IPS-NIHi11 (cell line): ENCODE measurements at places on chromosomes 4 and X.

DNA sequence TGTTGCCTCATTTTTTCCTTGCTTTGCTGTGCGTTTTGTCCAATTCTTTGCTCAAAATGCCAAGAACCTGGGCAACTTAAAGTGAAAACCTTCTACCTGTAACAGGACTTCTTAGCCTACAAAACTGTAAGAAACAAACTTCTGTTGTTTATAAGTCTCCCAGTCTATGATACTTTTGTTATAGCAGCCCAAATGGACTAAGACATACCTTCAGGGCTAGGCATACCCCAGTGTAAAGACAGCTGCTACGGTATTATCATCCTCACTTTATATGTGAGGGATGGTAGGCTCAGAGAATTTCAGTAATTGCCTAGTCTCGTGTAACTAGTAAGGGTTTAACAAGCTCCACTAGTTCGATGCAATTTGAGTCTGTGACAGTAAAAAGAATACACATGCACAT, 6.0 kb upstream of the OPHN1 start:
- no peak for DNase-seq

GRCh38 chr4:20352163-20352431, 100.4 kb downstream of the SLIT2 start:
- no peak for DNase-seq

- DNase-seq = no peak
These were observed 10.5 kb upstream of the TIGD2 start for GRCh38 chr4:89100853-89101252.

DNA sequence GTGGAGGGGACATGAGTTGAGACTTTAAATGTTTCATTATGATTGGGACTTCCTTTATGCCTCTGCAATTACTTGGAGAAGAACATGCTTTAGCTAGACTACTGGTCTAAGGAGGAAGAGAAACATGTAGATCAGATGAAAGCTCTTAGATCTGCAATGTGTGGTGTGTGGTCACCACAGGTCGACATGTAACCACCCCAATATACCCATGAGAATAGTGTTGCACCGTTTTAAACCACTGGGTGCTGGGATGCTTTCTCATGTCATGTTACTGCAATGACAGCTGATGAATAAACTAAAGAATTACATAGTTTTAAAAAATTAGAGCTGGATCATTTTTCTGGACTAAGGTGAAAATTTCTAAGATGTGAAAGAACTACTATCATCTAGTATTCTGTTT, 1039.7 kb downstream of the RAPGEF2 start:
- no peak for DNase-seq

DNA sequence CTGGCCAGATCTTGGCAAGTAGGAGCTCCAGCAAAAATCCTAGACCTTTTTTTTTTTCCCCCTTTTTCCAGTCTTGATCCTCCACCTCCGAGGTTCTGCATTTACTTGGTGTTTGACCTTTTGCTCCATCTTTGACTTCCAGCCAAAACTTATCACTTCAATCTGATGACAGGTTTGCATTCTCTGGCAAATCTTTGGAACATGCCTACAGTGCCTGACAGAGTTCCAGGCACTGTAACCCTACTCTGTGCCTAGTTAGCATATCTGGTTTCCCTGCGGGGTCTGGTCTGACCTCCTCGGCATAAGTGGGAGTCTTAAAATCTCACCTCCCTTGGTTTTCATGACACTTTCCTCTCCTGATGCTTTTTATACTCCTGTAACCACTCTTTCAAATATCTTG, 39.4 kb upstream of the NR3C2 start:
- DNase-seq = no peak

GRCh38 chr4:71231129-71232055, 107.4 kb upstream of the SLC4A4 start:
- DNase-seq = no peak

- no peak for DNase-seq
These were observed 7.4 kb upstream of the HPRT1 start for GRCh38 chrX:134452596-134452995.

GRCh38 chr4:15320121-15320678, 107.6 kb upstream of the C1QTNF7 start:
- no peak for DNase-seq

GRCh38 chr4:70895405-70895804, 6.8 kb upstream of the MOB1B start:
- DNase-seq = no peak

DNA sequence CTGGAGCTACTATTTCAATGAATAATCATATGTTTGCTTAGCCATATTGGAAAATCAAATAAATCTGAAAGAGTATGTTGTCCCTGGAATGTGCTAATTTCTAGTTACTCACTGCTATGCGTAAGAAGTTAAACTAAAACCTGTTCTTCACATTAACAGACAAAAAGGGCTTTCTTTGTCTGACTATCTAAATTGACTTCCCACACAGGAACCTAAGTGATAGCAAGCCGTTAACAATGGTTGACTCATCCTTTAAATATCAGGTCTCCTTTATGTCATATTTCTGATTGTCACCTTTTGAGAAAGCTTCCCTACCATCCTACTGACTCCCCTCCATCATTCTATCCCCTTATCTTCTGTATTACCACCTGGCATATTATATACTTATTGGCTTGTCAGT, 81.4 kb downstream of the AMELX start:
- DNase-seq = no peak

DNA sequence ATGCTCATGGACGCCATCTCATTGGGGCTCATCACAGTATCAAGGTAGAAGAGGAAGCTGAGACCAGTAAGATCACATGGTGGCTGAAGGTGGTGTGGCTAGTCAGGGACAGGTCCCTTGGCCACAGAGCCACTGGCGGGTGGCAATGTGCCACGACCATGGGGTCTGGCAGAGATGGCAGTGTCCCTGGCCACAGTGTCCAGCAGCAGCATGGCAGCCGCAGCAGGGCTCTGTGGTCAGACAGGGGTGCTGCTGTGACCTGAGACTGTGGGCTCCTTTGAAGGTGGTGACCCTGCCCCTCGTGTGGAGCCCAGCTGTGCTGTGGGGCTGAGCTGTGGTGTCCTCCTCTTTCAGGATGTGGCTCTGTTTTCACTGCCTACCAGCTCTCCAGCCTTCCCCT, 2.2 kb upstream of the DOK7 start:
- DNase-seq = no peak

DNA sequence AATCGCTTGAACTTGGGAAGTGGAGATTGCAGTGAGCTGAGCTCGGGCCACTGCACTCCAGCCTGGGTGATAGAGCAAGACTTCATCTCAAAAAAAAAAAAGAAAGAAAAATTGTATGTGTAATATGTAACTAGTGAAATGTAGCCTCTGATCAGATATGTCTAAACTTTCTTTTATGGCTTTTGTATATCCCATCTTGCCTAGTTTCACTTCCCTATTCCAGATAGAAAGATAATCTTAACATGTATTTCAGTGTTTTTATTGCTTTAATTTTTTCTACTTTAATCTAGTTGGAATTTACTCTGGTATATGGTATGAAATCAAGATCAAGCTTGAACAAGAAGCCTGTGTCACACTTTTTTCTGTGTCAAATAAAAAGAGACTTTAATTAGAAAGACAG, 1.9 kb upstream of the ZNF41 start:
- DNase-seq = no peak

- DNase-seq = no peak
These were observed 49.6 kb downstream of the CHRDL1 start for GRCh38 chrX:110746014-110746413.

DNA sequence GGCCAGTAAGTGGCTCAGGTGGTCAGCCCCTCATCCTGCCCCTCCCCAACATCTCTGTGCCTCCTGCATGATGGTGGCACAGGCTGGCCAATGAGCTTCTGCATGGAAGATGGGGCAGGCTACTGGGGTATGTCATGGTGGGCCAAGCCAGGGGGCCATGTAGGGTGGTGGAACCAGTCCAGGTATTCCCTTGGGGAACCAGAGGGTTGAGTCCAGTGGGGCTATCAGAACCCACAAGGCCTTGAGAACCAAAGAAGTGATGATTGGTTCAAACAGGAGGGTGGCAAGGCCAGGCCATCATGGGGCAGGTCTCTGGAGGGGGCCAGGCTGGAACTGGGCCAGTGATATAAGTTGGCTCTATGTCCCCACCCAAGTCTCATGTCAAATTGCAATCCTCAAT, 18.8 kb upstream of the PPP2R2C start:
- no peak for DNase-seq

- DNase-seq = no peak
These were observed 88.3 kb downstream of the EVC2 start for GRCh38 chr4:5619913-5620625.

GRCh38 chrX:41541386-41541785, 94.2 kb downstream of the NYX start:
- no peak for DNase-seq

DNA sequence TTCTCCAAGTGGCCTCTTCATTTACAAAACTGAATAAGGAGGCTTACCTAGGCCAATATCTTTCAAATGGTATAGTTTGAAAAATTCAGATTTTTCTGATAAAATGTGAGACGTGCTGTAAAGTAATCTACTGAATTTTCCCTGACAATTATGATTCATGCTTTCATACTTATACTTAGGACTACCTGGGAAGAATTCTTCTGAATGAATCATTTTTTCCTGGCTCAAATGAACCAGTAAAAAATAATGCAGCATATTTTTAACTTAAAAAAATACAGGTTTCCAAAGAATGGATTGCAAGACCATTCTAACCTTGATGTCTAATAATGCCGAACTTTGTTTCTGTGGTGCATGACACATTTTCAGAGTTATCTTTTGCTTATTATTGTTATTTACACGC, 375.4 kb downstream of the ZNF674 start:
- DNase-seq = no peak

- DNase-seq = no peak
These were observed 54.1 kb downstream of the C4orf51 start for GRCh38 chr4:145734031-145734430.

GRCh38 chrX:69021141-69021960, 143.9 kb downstream of the PJA1 start:
- DNase-seq = no peak

DNA sequence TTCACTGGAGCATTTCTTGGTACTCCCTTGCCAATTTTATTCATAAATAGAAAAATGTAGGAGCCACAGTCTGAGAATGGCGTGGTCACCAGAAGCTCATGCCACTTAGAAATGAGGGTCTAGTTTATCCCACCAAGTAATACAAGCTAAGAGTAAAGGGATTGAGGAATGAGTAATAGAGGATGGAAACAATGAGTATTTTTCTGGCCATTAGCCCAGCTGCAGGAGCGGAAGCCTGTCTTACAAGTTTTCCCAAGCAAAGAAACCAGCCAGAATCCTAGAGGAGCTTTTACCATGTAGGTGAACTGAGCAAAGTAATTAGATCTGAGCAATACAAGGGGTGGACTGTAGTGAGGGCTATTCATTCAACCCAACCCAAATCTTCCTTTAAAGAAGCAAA, 160.7 kb upstream of the NPY2R start:
- no peak for DNase-seq

DNA sequence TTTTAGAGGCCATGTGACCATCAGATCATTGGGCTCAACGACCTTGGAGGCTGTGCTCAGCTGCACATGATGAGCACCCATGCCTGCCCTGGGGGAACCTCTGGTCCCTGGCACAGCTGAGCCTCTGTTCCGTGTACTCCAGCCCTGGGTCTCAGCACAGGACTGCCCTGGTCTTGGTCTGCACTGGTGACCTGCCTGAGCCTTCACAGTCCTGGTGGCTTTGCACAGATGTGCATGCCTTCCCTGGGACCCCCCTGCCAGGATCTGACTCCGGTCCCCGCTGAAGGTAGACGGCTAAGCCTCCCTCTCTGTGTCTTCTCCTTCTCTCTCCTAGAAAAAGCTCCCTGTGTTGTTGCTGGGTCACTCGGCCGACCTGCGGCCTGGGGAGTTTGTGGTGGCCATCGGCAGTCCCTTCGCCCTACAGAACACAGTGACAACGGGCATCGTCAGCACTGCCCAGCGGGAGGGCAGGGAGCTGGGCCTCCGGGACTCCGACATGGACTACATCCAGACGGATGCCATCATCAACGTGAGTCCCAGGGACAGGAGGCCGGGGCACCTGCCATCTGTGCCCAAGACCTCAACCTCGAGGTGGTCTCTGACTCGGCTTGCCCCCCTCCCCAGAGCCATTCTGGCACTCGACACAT, 21.6 kb downstream of the HTRA3 start:
- DNase-seq = no peak

GRCh38 chr4:114649908-114650307, 51.3 kb downstream of the UGT8 start:
- no peak for DNase-seq

DNA sequence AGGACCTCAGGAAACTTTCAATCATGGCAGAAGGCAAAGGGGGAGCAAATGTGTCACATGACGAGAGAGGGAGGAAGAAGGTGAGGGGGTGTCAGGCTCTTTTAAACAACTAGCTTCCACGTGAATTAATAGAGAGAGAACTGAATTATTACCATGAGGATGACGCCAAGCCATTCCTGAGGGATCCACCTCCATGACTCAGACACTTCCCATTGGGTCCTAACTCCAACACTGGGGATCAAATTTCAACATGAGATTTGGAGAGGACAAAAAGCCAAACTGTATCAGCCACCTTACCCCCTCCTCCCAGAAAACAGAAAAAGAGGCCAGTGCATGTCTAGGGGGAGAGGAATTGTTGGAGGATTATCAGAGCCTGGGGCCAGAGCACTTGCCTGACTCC, 40.4 kb upstream of the LAS1L start:
- DNase-seq = no peak

- DNase-seq = no peak
These were observed 44.2 kb upstream of the TMEM131L start for GRCh38 chr4:153421941-153422340.

DNA sequence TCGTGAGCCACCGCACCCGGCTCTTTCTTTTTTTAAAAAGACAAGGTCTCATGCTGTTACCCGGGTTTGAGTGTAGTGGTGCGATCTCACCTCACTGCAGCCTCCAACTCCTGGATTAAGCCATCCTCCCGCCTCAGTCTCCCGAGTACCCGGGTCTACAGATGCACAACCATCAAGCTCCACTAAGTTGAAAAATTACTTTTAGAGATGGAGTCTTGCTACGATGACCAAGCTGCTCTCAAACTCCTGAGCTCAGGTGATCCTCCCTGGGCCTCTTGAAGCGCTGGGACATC, 2.0 kb downstream of the SLC25A6 start:
- no peak for DNase-seq

DNA sequence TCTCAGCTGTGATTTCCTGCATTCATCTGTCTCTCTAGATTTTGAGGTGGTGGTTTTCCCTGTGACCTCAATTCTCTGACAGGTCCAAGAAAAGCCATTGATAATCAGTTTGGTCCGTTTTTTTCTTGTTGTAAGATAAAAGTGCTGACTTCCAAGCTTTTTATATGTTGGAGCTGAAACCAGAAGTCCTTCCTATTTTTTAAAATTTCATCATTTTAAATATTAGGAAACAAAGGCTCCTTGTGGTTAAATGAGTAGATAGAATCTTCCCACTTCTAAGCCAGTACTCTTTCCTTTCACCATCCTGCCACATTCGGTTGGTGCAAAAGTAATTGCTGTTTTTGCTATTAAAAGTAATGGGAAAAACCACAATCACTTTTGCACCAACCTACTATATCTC, 18.3 kb downstream of the RNF175 start:
- DNase-seq = no peak

GRCh38 chrX:34790026-34790425, 132.9 kb upstream of the TMEM47 start:
- no peak for DNase-seq
